ENCODE measurements at places on chromosomes 4 and X. TPM values are rescaled to one million over a fixed set of nuclear protein-coding genes. Genes with fewer than 3 reads are reported as not detected.

Gene AP1AR
- total RNA-seq = 10.9 TPM

DNA sequence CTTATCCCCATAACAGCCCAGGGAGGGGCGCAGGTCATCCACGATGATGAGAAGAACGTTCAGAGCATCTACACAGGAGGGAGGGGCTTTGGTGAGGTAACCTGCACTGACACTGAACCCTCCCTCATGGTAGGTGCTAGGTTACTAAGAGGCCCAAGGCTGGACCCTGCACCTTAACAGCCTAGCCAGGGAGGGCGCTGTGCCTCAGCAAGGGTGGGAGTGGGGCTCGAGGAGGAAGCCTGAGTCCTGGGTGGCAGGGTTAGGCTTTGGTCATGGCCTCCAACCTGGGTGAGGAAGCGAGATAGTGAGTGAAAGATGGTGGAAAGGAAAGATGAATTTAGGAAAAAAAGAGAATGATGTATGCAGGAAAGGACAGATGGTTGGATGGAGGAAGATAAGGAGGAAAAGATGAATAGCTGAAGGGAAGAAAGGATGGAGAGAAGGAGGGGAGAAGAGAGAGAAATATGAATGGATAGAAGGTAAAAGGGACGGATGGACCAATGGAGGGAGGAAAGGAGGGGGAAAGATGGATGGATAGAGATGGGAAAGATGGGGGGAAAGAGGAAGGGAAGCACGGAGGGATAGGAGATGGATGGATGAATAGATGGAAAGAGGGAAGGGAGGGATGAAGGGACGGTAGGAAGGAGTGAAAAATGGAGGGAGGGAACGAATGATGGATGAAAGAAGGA, 736 bp downstream of the IDS start:
- peak; percentile 71 for DNase-seq

GRCh38 chrX:41481264-41482109, 34.3 kb downstream of the NYX start:
- peak; percentile 20 for DNase-seq

DNA sequence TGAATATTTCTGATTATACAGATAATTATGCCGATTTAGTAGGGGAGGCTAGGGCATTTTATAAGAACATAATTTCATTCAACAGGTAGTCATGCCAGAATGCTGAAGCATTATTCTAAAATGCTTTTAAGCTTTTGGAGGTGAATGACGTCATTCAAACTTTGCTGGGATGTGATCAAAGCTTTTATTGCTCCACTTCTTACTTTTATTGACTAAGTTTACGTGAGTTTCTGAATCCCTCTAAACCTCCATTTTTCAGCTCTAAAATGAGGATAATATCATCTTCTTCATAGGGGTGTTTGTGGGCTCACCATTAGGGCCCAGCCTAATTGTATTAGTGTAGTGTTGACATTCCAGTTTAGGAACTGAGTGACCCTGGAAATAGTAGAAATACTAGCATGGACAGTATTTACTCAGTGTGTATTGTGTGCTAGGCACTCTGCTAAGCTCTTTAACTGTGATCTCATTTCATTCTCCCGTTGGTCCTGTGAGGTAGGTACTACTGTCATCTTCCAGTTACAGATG, 3.0 kb downstream of the WWC2 start:
- no peak for DNase-seq

GRCh38 chr4:180336494-180337090, 1906.6 kb upstream of the TENM3 start:
- DNase-seq = no peak
